CD4-positive, alpha-beta T cell treated with Interleukin-15 for 4 hours (primary cell): ENCODE measurements at places on chromosomes 5 and 9.

GRCh38 chr5:131218392-131218791, 45.5 kb upstream of the CDC42SE2 start:
- no peak for DNase-seq

DNA sequence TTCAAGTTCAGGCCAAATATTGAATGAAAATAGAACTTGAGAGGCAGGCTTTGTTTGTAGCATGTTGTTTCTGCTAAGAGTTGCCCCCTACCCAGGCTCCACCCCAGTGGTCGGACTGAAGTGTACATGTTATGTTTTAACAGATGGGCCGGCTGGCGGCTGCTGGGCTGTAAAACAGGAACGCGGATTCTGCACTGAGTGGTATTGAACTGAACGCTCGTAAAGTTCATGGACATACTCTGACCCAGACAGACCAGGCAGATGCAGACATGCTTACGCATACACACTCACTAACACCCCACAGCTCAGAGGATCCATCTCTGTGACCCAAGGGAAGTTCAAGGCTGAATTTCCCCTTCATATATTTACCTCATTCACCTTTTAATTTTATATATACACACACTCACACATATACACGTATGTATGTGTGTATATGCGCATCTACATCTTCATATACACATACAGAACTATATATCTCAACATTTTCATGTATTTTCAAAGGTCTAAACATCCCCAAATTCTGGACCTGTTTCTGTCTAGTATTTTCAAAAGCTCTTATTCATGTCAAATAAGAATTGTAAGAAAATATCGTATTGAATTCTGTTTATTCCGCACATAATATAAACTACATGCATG, 1.4 kb downstream of the MARCHF3 start:
- no peak for DNase-seq

- peak; percentile 72 for DNase-seq
Measured at GRCh38 chr9:34380511-34381315, 4.0 kb upstream of the MYORG start.

GRCh38 chr9:130421154-130421801, 23.5 kb upstream of the ASS1 start:
- no peak for DNase-seq

DNA sequence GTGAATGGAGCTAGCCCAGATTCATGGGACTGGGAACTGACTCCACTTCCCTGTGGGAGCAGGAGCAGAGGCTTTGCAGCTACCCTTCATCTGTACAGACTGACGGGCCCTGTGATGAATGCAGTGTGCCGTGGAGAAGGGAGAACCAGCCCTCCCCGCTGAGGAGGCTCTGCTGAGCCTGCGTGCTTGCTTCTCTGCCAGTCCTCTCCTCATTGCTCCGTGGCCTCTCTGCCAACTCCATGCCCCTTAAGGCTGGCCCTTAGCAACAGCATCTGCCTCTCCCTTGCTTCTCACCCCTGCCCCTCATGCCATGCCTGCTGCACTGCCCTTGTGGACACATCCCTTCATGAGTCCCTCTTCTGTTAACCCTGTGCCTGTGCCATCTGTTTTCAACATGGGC, 53.6 kb downstream of the GADD45G start:
- no peak for DNase-seq

DNA sequence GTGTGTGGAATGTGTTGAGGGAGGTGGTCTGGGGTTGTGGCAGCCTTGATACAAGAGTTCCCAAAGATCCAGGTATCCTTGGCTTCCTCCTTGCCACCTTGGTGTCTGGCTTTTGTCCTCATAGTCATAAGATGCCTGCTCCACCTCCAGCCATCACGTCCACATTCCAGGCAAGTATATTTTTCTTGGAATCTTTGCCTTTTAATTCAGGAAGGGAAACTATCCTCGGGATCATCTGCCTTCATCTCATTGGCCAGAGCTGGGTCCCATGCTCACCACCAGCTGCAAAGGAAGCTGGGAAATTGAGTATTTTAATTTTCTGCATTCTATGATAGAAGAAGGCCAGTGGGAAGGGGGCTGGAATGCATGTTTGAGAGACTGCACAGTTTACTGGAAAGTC, 186.7 kb downstream of the C9orf50 start:
- no peak for DNase-seq

GRCh38 chr9:127734247-127734746, 797 bp downstream of the TOR2A start:
- DNase-seq, result no peak

- no peak for DNase-seq
Measured at GRCh38 chr5:123107343-123108244, 18.6 kb downstream of the PRDM6 start.

- DNase-seq, result no peak
Measured at GRCh38 chr9:131642496-131643083, 97.3 kb downstream of the PRRT1B start.
